ENCODE measurements at places on chromosomes 16 and 17.

- DNase-seq, result no peak
These were observed 395.3 kb downstream of the HS3ST4 start for GRCh38 chr16:26087091-26087490.

- DNase-seq, result no peak
These were observed 17.1 kb downstream of the RAB11FIP4 start for GRCh38 chr17:31408586-31408985.

DNA sequence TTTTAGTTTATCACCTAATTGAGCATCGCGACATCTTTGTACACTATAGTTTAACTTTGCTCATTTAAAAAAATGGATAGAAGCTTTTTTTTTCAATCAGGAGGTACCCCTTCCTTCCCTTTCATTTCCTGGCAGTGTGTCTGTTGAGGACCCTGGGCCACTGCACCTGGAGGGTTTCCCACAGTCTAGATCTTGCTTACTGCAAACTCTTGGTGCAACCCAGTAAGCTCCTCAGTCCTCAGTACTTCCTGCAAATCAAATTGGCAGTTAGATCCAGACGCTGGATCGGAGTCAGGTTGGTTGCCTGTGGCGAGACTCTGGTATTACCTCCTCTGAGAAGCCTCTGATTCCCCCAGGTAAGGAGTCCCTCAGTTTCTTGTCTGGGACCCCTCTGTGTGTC, 162.0 kb downstream of the RAB11FIP4 start:
- no peak for DNase-seq

- no peak for DNase-seq
These were observed 69.6 kb upstream of the ATP2A3 start for GRCh38 chr17:4033751-4034251.

DNA sequence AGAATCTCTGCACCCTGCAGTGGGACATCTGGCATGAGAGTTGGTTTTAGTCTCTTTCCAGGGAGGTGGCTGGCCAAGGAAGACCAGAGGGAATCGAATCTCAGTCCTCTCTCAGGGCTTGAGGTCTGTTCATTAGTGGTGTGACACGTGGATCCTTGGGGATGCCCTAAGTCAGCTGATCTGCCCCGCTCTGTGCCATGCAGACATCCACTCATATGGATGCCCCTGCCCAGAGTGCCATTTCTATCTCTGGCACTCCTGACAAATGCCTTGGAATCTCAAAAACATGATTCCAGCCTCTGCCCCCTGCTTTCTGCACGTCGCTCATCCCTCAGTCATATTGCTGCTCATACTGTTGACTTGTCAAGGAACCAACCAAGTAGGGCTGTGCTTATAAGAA, 38.8 kb downstream of the WSCD1 start:
- no peak for DNase-seq

GRCh38 chr17:41777574-41778188, 8.8 kb downstream of the JUP start:
- no peak for DNase-seq

DNA sequence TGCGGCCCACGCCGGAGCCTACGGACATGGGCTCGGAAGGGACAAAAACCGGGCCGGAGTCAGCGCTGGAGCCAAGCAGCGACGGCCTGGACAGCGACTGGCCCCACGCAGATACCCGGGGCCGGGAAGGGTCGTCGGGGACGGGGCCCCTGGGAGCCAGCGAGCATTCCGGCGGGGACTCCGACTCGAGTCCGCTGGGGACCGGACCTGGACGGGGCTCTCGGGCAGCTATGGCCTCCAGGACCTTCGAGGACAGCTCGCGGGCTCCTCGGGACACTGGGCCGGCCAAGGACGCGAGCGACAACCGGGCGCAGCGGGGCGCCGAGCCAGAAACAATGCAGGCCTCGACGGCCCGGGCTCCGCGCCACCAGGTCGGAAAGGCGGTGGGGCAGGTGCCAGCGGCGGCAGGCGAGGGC, 1.0 kb downstream of the MYO15B start:
- no peak for DNase-seq

DNA sequence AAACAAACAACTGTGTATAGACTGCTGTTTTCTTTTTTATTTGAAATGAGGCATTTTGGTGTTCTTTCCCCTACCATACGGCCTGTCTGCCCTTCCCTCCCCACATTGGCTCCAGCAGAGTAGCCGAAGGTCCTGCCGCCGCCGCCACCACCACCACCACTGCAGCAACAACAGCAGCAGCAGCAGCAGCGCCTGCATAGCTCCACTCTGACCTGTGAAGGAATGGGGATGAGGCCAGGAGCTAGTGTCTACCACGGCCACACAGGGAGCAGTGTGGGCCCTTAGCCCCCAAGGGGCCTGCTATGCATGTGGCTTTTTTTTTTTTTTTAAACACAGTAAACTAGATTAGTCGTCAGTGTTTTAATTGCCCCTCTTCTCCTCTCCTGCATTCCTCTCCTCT, 5.6 kb upstream of the CDK5R1 start:
- DNase-seq, result no peak

GRCh38 chr16:7745276-7745675, 412.6 kb downstream of the RBFOX1 start:
- no peak for DNase-seq

DNA sequence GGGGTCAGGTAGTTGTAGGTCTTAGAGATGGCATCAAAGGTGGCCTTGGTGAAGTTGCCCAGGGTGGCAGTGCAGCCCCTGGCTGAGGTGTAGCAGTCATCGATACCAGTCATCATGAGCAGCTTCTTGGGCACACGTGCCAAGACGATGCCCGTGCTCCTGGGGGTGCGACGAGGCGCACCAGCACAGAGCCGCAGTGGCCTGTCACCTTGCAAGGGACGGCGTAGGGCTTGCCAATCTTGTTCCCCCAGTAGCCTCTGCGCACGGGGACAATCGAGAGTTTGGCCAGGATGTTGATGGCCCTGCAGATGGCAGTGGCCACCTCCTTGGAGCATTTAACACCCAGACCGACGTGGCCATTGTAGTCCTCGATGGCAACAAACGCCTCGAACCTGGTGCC, 29.8 kb downstream of the CDC27 start:
- DNase-seq, result no peak
